Mesendoderm (in vitro differentiated cells): ENCODE measurements at places on chromosomes 11 and 22.

GRCh38 chr11:69686856-69687255, 11.7 kb upstream of the LTO1 start:
- DNase-seq: no peak

- DNase-seq: peak; percentile 37
These were observed 77.6 kb downstream of the TENM4 start for GRCh38 chr11:79363256-79363655.

GRCh38 chr22:27139935-27140511, 482.6 kb downstream of the MIAT start:
- no peak for DNase-seq

DNA sequence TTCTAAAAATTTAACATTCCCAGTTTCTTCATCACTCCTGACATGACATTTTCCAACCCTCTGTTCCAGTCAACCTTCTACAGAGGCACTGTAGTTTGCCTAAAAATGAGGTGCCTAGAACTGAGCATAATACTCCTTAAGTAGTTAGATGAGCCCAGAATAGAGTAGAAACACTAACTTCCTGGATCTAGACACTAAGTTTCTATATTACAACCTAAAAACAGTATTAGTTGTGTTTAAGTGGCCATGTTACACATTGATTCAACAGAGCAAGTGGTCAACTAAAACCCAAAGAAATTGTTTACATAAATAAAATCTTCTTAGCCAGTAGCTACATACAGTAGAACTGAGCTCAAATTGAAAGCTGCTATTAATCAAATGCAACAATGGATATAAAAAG, 1.3 kb downstream of the HPS5 start:
- no peak for DNase-seq
